Stomach (tissue), 19 donors: ENCODE measurements at places on chromosomes 6 and 20. TPM values are rescaled to one million over a fixed set of nuclear protein-coding genes. Genes with fewer than 3 reads are reported as not detected.

GRCh38 chr6:9208966-9209365, 773.6 kb upstream of the SLC35B3 start:
- no peak for DNase-seq
- H3K36me3 ChIP-seq: no peaks in the 10 kb centered on the region
- no peaks in the 10 kb centered on the region for H3K27me3 ChIP-seq
- no peak overlapping the region for H3K4me3 ChIP-seq
- H3K27ac ChIP-seq: no peak overlapping the region

Gene CHMP4B
- total RNA-seq: 119 TPM

GRCh38 chr20:50913690-50914375, 17.4 kb downstream of the ADNP start:
- H3K4me1 ChIP-seq: peaks cover 57% of the 10 kb centered on the region
- DNase-seq: no peak
- H3K27me3 ChIP-seq: no peaks in the 10 kb centered on the region
- no peaks in the 10 kb centered on the region for H3K36me3 ChIP-seq

DNA sequence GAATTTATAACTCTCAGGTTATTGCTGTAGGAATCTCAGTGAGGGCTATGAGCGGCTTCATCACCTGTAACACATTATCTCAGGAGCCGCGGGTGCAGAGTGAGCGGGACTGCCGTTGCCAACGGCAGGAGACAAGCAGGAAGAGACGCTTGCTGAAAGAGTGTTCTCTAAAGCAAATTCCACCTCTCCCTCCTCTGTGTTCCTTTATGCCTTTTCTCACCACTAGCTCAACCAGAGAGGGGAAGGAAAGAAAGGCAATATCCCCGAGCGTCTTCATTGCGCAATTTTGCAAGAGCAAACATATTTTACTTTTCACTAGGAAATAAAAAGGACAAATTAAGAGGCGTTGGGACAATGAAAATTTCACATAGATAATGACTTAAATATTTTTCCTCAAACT, 185.2 kb upstream of the EXOC2 start:
- H3K4me3 ChIP-seq: no peak overlapping the region
- DNase-seq: no peak
- no peaks in the 10 kb centered on the region for H3K36me3 ChIP-seq

DNA sequence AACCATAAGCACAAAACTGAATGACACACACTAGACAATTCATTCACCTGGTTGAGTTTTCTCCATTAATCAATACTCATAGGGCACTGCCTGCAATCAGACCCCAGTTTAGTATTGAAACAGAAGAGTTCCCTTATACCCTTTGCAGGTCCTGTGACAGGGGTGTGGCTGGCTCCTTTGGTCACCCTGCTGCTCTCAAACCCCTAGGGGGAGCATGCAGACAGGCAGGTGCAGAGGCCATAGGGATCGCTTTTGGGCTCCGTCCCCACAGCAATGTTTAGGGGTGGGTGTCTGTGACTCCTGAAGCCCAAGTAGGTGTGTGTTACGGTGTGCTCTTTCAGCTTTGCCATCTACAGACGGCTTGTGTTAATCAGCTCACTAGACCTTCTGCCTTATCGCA, 210.4 kb downstream of the CENPW start:
- no peaks in the 10 kb centered on the region for H3K4me1 ChIP-seq
- H3K27ac ChIP-seq: no peak overlapping the region
- no peak for DNase-seq

Gene F13A1
- total RNA-seq: 35.0 TPM

GRCh38 chr6:126718600-126719327, 378.8 kb downstream of the CENPW start:
- no peaks in the 10 kb centered on the region for H3K4me1 ChIP-seq

- no peak overlapping the region for H3K27ac ChIP-seq
- no peak for DNase-seq
- H3K27me3 ChIP-seq: no peaks in the 10 kb centered on the region
- H3K36me3 ChIP-seq: no peaks in the 10 kb centered on the region
These were observed 8.5 kb upstream of the FABP7 start for GRCh38 chr6:122770835-122771601.

Gene PROKR2
- not detected for total RNA-seq

Gene WFDC2
- not detected for total RNA-seq
